GM10248 (cell line): ENCODE measurements at places on chromosomes 2 and 18.

DNA sequence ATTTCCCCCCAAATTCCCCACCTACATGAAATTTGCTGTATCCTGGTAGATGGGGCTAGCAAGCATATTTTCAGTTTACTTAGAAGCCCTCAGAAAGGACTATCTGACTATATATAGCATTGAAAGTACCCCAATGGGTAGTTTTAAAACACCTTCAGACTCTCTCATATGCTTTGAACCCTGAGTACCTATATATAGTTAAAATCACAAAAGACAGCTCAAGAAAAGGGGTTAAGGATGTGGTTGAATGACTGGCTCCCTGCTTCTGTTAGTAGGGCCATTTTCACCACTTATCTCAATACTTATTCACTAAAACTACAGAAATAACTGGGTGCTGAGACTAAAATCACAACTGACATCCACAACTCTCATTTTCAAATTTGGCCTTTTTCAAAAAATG is 18.5 kb downstream of the WDPCP start:
- peak; percentile 13 for DNase-seq

DNA sequence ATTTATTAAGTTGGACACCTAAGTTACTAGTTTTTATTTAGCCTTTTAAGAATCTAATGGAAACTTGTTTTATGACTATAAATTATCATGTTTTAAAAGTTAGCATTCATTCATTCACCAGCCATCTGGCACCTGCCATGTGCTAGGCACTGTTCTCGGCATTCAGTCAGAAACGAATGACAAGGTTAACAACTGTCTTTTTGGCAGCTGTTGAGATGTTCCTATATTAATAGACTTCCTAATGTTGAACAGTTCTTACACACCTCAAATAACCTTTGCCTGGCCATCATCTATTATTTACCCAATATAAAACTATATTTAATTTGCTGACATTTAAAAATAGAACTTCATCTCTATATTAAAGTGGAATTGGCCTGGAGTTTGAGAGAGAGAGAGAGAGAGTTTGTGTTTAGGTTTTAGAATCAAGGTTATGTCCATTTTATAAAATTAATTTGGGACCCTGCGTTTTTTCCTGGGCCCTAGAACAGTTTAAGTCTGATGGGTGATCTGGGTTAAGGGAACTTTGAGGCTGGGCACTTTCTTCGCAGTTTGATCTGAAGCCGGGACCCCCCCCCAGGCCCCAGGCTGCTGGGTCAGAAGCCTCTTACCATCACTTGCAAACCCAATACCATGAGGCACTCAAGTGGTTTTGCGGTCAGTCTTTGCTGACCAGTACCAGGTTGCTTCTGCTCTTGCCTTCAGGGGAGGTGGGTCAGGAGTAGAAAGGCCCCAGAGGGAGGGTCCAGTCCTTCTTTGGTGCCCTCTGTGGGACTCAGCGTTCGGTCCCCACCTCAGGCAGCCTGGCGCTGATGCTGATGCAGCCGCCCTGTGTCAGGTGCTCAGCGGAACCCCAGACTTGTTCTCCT is 48.3 kb upstream of the ASB1 start:
- no peak for DNase-seq

- DNase-seq = no peak
Observed at GRCh38 chr2:240960971-240961876, 37.2 kb upstream of the SNED1 start.

GRCh38 chr18:79466591-79466990 is 70.9 kb downstream of the NFATC1 start:
- peak; percentile 67 for DNase-seq

DNA sequence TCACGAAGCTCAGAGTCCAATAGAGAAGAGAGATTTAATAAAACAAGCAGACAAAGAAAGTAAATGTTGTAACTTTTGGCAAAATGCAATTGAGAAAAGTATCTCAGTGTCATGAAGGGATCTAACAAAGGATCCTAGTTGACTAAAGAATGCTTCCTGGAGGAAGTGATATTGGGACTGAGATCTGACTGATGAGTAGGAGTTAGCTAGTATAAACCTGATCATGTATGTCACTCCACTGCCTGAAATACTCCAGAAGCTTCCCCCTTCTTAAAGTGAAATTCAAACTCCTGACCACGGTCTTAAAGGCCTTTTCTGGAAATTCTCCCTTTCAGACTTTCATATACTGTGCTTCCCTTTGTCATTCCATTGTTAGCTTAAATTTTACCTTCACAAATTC is 1102.4 kb upstream of the ZEB2 start:
- DNase-seq = no peak

DNA sequence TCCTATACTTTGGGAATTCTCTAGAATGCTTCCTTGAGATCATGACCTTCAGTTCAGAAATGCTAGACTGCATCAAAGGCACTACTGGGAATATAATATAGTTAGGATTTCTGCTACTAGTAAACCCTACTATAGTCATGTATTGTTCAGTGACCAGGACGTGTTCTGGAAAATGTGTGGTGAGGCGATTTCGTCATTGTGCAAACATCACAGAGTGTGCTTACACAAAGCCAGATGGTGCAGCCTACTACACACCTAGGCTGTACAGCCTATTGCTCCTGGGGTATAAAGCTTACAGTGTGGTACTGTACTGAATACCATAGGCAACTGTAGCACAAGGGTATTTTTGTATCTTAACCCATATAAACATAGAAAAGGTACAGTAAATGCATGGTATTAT is 13.0 kb downstream of the CXCR4 start:
- no peak for DNase-seq

GRCh38 chr2:110115291-110116032 is at the start of gene MALL:
Gene MALL (minus strand): TSS chr2:110115822. CDS start chr2:110115792, 30 bp downstream.
- no peak for DNase-seq

DNA sequence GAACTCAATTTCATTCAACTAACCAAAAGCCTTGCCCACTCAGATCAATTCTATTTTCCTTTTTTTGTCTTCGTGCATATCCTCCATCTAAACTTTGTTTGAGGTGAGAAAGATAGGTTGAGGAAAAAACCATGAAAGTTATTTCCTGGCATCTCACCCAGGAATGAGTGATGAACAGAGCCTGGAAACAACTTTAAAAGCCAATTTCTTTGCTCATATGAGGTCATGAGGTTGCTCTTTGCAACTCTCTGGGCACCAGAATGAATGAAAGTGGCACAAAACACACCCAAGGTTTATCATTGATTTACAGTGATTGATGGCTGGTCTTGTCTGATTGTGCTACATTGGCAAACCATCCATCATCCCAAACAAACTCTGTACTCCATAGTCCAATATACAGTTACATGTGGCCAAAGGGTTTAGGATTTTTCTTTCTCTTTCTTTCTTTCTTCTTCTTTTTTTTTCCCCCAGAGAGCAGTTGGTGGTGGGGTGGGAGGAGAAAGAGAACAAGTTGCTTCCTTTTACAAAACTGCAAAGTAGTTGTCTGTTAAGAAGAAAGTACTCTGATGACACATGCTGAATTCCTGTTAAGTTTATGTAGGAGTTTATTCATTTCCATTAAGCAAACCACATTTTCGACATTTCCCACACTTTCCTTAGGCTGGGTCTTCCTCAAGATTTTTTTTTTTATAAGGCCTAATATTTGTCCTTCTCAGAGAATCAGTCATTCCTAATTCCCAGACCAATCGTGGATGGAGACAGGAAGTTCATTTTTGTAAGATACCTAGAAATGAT is 575.9 kb upstream of the ZEB2 start:
- DNase-seq = no peak

DNA sequence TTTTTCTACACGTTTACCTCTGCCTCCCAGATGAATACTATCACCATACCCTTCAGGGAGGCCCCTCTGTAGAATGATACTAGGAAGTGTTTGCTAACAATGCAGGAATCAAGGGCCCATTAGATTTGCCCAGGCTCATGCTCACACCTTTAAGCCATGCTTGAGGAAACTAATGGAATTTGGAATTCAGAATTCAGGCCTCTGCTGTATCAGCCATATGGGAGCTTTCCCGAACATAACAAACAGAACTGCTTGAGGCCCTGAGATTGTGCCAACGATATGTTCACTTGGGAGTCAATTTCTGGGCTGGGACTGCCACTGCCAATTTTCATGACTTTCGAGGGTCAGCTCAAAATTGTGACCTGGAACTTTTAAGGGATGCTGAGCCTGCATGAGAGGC is 282.5 kb downstream of the CLIP4 start:
- DNase-seq = no peak

- DNase-seq = no peak
Observed at GRCh38 chr18:78376046-78376445, 603.6 kb upstream of the SALL3 start.

DNA sequence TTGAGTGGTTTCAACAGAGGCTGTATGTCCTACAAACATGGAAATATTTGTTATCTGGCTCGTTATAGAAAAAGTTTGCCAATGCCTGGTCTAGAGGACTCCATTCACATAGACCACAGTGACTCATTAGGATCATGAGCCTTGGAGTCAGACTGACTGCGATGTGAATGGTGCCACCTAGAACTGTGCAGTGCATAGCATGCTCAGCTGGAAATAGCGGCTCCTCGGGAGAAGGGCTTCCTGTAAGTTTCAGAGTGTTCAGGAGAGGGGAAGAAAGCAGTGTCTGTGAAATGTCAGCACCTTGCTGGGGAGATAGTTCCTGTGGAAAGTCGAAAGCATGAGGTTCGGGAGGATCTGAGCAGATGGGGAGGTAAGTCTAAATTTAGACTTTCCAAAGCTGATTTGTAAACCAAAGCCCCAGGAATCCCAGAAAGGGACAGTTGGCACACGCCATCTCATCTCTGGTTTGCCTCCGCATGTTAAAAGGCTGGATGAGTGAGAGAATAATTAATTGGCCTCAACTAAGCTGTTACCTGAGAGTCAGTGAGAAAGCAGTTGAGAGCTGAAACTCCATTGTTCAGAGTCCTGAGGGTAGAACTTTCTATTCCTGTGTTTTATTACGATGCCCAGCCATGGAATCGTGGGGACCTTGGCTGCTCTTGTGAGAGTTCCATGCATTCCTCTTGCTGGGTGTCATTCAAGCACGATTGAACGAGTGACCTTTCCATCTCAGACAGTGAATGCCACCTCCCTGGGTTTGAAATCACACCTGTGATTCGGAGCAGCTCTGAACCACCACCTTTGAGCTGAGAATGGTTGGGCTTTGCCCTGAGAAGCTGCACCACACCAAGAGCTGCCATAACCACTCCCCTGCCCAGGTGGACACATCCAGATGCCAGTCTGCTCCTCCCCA is 99.5 kb downstream of the MAPK4 start:
- DNase-seq = no peak

DNA sequence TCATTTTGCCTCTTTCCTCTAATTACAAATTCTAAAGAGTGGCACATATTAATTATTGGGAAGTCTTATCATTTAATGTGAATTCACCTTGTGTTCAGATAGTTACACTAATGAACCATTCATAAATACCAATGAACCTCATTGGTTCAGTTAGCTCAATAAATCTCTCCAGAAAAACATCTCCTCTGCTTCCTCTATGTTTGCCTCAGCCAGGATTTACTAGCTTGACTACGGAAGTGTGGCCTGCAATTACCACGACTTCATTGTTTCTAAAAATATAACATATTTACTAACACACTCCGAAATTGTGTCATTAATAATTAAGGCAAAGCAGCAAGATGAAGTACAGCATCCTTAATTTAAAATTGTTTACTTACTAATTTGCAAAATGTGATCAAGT is 103.3 kb downstream of the PLA2R1 start:
- no peak for DNase-seq

- DNase-seq = no peak
Observed at GRCh38 chr2:84636080-84636971, 120.0 kb downstream of the DNAH6 start.

GRCh38 chr2:167134381-167135072 is 246.2 kb downstream of the XIRP2 start:
- DNase-seq = no peak

DNA sequence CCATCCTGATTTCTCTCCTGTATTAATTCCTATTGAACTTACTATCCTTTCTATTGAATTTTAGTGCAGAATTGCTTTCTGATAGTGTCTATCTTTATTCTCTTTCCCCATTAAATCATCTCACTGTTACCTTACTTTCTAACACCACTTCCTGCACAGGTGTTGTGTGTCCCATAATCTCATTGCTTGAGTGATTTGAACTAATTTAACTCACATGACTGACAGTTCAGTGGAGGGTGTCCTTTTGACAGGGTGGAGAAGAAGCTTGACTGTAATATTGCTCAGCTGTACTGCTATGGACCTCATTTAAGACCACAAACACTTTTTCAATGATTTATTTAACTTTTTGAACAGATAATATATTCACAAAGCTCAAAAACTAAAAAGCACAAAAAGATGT is 211.8 kb downstream of the NRXN1 start:
- DNase-seq = no peak

- no peak for DNase-seq
Observed at GRCh38 chr2:643334-643733, 33.9 kb downstream of the TMEM18 start.

DNA sequence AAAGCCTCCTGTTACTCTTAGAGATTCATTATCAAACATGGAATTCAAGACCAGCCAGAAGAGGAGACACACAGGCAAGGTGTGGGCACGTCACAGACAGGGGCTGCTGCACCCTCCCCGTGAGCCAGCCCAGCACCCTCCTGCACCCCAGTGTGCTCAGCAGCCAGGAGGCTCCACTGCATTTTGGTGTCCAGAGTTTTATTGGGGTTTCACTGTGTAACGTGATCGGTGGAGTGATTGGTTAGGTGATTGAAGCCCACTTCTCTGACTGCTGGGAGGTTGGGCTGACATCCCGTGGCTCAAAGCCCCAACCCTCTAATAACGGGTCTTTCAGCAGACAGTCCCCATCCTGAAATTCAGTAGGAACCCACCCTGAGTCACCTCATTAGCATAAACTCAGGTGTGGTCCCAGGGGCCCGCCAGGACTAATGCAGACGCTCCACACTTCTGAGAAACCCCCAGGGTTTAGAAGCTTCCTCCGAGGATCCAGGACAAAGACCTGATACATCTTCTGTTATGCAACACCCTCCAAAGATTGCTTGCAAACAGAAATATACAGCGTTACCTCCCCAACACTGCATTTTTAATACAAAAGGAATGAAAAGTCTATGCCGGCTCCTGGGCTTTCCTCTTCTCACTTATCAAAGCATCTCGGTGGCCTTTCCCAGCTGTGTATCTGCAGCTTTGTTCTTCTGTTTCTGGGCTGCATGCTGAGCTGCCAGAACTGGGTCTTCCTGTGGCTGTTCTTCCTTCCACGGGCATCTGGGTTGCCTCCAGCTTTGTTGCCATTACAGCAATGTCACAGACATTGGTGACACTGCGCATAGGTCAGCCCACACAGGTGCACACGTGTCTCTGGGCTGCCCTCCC is 43.7 kb upstream of the SNED1 start:
- no peak for DNase-seq
